ENCODE measurements at places on chromosomes 5 and 9.

DNA sequence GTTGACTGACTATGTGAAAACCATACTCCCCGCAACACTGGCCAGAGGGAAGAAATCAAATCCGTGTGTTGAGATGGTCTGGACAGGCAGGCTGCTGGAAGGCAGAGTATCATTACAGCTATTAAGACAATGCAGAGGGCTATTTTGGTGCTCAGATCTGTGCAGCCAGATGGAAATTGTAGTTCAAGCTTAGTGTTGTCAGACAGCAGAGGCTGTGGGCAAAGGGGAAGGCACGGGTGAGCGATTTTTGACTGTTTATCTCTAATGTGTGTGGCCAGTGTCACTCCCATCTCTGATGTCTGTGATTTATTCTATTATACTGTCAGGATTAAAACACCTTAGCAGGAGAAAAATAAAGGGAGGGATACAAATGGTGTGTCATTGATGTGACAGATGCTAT is 984.4 kb upstream of the WWC1 start:
- no peak for DNase-seq

DNA sequence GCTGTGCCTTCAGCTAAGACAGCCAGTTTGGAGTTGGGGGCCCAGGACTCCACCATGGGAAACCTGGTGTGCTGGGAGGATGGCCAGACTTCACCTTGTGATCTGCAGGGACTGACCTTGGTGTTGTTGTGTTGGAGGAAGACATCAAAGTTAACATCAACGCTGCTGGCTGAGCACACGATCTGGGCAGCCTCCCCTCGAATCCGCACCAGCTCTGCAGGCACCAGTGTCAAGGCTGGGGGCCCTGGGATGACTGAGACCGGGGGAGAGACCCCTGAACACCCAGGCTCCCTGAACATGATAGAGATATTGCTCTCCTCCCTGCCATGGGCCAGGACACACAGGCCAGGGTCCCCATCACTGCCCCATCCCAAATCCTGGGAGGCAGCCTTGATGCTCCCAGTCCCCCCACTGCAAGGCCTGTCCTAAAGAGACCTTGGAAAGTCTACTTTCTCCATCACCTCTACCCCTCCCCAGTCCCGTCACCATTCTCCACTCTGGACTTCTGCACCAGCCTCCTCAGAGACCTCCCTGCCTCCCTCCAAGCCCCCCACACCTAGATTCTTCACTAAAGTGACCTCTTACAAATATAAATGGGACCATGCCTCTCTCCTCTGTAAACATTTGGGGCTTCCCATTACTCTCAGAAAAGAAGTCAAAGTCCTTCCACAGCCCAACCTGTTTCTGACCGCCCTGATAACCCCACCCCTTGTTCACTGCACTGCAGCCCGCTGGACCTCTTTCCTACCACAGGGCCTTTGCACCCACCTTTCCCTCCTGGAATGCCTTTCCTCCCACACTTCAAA is 8.2 kb downstream of the CSF1R start:
- DNase-seq = no peak

GRCh38 chr5:151684690-151685361 is 1.9 kb downstream of the SPARC start:
- no peak for DNase-seq

DNA sequence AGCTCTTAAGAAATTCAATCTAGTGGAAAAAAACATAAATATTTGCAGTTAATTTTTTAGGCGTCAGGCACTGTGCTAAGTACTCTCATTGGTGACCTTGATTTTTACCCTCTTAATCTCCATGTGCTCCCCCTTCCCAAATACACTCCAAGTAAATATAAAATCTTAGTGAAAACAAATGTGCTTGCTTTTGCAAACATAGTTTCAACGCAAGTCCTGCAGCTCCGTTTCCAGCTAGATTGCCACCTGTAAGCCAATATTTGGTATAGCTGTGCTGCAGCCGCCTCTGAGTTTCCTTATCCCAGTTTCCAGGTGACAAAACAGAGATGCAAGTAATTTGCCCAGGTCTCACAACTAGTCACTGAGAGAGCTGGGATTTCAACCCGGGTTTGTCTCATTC is 1.9 kb upstream of the MTMR12 start:
- DNase-seq = no peak

- no peak for DNase-seq
These were observed 20.2 kb downstream of the OTULIN start for GRCh38 chr5:14684757-14685156.

DNA sequence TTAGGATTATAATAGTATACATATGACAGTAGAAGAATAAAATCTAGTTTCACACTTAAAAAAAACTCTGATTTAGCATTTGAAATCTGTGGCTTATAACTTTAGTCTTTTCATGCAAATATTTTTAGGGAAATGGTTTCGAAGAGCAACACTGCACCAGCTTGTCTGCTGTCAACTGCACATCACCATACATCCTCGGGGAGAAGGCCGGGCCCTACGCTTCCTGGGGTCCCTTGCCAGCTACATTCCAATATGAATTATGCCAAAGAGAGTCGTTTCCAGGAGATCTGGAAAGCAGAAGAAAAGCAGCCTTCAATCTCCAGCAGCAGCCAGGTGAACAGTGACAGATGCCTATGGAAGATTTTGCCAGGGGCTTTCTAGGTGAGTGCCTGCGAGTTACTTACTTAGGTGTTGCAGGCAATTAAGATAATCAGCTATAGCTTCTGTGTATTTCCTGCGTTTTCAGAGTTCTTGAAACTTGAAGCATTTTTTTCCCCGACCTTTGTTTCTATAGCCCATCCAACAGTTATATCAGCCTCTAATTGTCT is 166.8 kb downstream of the TRPM3 start:
- no peak for DNase-seq

DNA sequence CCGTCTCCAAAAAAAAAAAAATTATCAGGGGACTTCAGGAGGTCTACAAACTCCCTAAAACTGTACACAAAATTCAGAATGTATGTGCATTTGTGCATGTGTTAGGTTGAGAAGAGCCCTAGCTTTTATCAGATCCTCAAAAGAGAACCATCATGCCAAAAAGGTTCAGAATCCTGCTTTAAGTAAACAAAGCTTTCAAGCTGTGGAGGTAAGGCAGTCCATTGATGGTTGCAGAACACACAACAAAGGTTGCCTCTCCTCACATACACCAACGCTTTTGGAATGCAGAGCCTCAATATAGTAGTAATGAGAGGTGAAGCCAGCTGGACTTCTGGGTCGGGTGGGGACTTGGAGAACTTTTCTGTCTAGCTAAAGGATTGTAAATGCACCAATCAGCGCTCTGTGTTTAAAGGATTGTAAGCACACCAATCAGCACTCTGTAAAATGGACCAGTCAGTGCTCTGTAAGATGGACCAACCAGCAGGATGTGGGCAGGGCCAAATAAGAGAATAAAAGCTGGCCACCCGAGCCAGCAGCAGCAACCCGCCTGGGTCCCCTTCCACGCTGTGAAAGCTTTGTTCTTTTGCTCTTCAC is 57.9 kb upstream of the RNF38 start:
- DNase-seq = no peak

GRCh38 chr5:7684826-7685225 is 166.1 kb downstream of the CFAP90 start:
- no peak for DNase-seq

DNA sequence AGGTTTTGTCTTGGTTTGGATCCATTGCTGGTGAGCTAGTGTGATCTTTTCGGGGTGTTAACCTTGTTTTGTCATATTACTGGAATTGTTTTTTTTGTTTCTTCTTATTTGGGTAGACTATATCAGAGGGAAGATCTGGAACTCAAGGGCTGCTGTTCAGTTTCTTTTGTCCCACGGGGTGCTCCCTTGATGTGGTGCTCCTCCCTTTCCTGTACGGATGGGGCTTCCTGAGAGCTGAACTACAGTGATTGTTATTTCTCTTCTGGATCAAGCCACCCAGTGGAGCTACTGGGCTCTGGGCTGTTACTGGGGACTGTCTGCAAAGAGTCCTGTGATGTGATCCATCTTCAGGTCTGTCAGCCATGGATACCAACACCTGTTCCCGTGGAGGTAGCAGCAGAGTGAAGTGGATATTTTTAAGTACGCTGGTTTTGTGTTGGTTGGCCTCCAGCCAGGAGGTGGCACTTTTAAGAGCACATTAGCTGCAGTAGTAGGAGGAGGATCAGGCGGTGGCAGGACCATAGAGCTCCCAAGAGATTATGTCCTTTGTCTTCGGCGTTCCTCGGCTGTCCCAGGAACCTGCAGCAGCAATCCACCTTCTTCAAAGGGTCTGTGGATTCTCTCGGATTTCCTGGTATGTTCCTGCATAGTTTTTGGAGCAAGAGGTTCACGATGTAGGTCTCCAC is 27.2 kb downstream of the SCAMP1 start:
- DNase-seq = no peak

- DNase-seq = no peak
These were observed 899.9 kb downstream of the TAF11L14 start for GRCh38 chr5:18534119-18534518.

DNA sequence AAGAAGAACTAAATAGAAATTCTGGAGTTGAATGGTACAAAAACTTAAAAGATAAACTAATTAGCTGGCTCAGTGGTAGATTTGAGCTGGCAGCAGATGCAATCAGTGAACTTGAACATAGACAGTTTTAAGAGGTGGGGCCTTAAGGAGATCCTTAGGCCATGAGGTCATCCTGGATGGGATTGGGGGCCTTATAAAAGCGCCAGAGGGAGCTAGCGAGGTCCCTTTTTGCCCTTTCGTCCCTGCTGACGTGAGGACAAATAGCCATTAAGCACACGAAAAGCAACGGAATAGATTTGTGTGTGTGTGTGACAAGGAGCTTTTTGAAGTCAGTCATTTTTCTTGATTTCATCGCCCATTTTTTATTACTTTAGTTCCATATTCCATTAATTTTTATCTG is 83.3 kb downstream of the ZNF354C start:
- DNase-seq = no peak

DNA sequence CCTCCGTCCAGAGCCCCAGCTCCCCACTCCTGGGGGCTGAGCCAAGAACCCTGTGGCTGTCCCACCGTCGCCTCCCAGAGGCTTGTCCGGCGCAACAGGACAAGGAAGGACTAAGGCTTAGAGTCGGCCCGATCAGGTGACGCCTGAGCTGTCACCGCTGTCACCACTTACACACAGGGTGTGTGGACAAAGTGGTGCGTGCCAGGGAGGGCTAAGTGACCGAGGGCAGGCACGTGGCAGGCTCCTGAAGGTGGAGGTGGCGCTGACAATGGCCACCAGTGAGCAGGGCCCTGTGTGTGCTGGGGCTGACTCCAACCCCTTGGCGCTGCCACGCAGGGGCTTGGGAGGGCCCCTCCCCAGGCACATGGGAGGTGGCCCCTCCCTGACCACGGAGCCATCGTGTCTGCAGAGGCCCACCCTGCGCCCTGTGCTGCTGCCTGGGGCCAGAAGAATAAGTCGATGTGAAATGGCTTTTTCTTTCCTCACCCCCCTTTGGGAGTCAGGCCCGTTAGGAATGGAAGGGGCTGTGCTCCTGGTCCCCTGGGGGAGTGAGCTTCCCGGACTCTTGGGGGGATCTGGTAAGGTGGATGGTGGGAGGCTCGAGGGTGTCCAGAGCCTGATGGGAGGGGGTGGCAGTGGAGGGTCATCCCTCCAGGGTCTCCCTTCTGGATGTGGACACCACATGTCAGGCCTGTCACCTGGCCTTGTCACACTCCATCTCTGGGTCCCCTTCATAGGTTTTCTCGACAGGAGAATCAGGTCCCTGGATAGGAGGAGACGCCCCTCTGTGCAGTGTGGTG is 2.6 kb upstream of the GPSM1 start:
- no peak for DNase-seq

- DNase-seq = no peak
These were observed 31.7 kb downstream of the SLC35A4 start for GRCh38 chr5:140596321-140596741.

- DNase-seq = no peak
These were observed 513.4 kb upstream of the MEF2C start for GRCh38 chr5:89396278-89396954.

DNA sequence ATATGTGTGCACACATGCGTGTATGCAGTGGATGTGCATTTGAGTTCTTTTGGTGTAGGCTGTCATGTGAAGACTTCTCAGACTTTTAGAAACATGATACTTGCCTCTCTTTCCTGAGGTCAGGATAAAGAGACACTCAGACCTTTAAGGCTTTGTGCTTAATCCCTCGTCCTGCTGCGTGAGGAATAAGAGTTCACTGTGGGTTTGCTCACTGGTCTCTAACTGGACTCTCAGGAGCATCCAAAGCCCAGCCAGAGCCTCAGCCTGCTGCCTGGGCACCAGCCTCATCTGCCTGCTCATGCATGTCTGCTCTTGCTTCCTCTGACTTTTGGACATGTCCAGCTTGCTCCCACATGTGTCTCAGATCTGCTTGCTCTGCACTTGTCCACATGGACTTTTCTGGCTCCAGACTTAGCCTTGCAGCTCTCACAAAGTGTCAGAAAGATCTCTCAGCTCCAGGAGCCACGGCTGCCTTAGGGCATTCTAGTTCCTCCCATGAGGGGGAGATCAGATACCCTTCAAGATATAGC is 65.1 kb upstream of the ZNF366 start:
- no peak for DNase-seq

DNA sequence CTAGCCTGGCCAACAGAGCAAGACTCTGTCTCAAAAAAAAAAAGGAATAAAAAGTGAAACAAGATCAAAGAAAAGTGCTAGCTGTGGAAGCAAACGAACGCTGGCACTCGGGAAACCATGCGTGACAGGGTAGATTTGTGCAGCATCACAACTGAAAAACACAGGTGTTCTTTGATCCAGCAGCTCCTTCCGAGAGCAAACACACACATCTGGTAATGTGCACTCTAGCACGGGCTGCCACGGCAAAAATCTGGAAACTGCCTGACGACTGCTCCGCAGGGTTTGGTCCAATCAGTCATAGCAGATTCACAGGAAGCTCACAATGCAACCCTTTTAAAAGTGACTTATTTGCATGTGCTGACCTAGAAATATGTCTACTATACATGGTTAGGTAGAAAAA is 80.0 kb downstream of the SYK start:
- no peak for DNase-seq

- no peak for DNase-seq
These were observed 229.5 kb downstream of the CD180 start for GRCh38 chr5:66967102-66967501.

- no peak for DNase-seq
These were observed 10.1 kb upstream of the C1QTNF3 start for GRCh38 chr5:34053133-34053532.

GRCh38 chr9:130150779-130151382 is 21.3 kb upstream of the NCS1 start:
- no peak for DNase-seq

DNA sequence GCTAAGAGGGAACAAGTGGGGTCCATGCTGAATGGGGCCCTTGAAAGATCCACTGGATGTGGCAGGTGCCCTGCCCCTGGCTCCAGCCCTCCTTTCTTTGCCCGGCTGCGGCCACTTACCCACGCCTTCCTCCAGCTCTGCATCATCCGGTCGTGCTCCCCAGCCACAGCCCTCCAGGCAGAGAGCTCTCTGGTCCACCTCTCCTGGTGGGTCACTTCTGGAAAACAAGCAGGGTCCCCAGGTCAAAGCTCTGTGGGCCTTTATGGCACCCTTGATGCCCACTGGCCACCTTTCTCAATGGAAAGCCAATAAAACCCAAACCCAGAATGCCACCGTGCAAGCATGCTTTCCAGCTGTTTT is 45.0 kb downstream of the SECISBP2 start:
- DNase-seq = no peak

- no peak for DNase-seq
These were observed 108.2 kb downstream of the KLHL3 start for GRCh38 chr5:137627706-137628105.

All from activated gamma-delta T cell treated with Interleukin-2 at 50 U/mL for 16 hours (primary cell).